ENCODE measurements at places on chromosomes 7 and 10.

DNA sequence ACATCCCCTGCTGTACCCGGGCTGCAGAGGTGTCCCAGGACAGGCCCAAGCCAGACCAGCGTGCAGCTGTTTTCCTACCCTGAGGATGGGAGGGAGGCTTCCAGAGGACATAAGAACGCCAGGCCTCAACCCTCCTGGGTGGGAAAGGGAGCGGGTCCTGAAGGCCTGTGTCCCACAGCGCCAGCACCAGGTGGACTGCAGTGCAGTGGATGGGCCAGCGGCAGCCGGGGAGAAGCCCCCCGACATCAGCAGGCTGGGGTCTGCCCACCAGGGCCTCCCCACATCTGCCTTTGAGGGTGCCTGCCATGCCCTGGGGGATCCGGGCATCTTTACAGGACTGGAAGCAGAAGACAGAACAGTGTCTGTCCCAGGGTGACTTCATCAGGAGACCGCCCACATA, 22.8 kb upstream of the ZNF716 start:
- DNase-seq = no peak

DNA sequence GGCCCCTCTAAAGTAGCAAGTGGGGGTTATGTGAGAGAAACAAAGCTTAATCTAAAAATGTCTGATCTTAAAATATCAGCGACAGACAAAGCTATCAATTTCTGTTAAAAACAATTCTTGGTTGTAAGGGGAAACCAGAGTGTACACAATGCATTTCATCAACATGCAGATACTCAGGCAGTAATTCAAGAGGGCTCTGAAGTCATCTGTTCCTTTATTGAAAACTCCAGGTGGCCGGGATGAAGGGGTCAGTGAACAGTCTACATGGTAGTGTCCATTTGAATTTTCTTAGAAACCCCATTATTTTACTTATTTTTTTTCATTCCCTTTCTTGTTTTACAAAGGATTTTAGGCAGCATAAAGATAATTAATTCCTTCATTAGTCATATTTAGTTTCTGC, 36.7 kb upstream of the BTBD16 start:
- DNase-seq = no peak

DNA sequence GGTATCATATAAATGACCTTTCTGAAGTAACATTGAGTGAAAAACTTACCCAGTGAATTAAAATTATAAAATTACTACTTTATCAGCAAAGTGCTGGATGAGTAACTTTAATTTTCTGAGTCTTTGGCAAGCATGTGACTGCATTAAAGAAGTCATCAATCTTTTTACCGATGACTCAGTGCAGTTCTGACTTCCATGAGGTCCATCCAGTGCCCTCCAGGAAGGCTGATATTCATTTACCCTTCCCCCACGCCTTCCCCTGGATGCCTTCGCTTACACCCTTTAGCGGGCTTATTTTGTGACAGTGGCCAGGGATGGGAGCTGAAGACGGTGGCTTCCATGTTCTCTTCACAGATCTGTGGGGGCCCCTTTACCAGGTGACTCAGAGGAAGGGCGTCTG, 572.9 kb upstream of the PFKP start:
- DNase-seq = no peak

GRCh38 chr7:106450716-106451115, 165.9 kb upstream of the NAMPT start:
- DNase-seq = no peak
